Nucleus accumbens (tissue), 56 donors: ENCODE measurements at places on chromosomes 4 and X.

GRCh38 chr4:83109480-83110222, 4.9 kb downstream of the PLAC8 start:
- DNase-seq, result no peak

DNA sequence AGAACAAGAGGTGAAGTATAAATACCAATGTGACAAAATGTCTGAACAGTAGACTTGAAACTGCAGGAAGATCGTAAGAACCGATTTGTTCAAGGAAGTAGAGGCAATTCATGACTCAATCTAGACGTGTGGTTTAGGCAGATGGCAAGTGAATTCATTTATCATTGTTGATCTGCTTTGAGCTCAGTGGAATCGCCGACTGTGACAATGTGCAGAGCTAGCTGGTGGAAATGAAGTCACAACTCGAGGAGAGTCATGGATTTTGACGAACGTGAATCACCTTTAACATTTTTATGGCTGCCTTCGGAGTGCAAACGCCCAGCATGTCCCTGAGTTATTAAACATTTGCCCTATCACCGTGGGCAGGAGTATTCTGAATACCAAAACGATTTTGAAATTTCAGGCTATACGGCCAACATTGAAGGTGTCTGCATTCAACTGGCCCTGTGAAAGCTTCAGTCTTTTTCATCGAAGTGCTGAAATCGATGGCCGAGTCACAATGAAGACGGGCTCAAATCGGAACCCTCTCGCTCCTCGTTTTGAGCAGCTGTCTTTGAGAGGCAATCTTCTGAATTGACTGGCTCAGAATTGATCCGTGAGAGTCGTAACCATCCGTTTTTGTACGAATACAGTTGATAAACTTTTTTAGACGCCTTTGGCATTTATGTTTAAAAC, 689 bp upstream of the OGT start:
- peak; percentile 16 for DNase-seq

DNA sequence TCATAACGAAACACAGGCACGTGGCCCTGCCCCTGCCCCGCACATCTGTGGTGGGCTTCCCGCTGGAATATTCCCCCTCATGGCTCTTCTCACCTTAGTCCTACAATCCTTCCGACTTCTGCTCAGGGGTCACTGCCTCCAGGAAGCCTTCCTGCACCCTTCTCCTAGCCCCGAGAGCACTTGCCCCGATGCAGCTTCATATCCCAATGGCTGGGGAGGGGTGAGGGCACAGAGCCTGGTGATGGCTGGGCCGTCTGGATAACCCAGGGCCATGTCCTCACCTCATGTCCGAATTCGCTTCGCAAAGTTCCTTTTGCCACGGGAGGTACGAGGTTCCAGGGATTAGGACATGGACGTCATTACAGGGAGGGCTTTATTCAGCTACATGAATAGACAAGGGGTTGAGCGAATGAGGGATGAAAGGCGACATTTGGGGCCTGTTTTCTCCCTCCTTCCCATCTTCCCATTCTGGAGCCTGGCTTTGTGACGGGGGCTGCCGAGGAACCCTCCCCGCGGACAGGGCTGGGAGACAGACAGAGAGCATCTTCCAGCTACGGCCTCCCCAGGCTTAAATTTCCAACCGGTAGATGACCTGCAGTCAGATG, 35.5 kb upstream of the HMX1 start:
- no peak for DNase-seq

DNA sequence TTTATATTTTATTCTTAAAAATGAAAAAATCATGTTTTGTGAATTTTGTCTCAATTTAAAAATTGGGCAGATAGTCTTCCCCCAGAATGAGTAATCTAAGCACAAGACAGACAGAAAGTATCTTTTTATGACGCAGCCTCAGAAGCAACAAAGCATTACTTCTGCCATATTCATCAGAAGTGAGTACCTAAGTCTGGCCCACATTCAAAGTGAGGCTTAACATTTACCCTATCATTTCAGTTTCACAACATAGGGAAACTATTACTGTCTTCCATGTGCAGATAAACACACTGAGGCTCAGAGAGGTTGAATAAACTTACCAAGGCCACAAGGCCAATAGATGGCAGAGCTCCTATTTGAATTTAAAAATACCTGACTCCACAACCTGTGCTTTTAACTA, 4.4 kb upstream of the PRDX4 start:
- DNase-seq, result no peak

GRCh38 chr4:118357601-118358000, 4.8 kb upstream of the PRSS12 start:
- no peak for DNase-seq

GRCh38 chrX:49276671-49277534, 7.3 kb downstream of the PPP1R3F start:
- DNase-seq, result no peak

DNA sequence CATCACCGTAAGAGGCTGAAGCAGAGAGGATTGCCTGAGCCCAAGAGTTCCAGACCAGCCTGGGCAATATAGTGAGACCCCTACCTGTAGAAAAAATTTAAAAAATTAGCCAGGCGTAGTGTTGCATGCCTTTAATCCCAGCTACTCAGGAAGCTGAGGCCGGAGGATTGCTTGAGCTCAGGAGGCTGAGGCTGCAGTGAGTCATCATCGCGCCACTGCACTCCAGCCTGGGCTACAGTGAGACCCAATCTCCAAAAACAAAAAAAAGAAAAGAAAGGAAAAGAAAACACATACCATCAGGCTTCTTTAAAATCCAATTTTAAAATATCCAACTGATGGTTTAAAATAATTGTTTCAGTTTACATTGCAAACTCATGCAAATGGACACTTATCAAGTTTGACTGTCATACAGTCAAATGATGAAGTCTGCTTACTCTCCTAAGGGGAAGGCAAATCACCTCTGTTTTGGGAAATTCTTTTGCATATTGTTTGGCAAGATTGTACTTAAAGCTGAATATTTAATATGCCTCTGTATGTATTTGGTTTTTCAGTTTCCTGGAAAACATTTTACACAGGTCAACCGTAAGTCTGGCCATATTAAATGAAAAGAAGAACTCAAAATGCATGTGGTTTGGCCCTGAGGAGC, 23.7 kb upstream of the TENM3 start:
- no peak for DNase-seq

GRCh38 chr4:183716302-183716701, 57.2 kb downstream of the TRAPPC11 start:
- DNase-seq, result no peak

GRCh38 chr4:7673121-7673520, 238.4 kb upstream of the PSAPL1 start:
- no peak for DNase-seq

- no peak for DNase-seq
Observed at GRCh38 chrX:139196890-139197289, 333.6 kb upstream of the F9 start.

GRCh38 chr4:105666693-105667092, 41.8 kb downstream of the INTS12 start:
- DNase-seq, result no peak

GRCh38 chr4:94412658-94413038, 39.1 kb upstream of the PDLIM5 start:
- no peak for DNase-seq

DNA sequence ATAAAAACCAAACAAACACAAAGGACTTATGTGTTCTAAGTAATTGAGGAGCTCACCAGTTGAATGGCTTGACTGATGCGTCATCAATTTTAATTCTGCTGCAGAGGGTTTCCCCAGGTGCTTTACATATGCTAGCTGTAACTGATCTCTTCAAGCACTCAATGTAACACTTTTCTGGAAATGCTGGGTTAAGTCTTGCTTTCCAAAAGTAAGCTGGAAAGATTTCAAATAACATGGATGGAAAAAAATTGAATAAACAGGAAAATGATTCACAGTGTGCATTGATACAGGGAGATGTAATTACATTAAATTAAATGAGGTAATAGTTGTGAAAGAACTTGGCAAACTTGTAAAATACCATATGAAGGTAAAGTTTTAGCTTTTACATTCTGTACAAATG, 186.7 kb upstream of the WDFY3 start:
- DNase-seq, result no peak

DNA sequence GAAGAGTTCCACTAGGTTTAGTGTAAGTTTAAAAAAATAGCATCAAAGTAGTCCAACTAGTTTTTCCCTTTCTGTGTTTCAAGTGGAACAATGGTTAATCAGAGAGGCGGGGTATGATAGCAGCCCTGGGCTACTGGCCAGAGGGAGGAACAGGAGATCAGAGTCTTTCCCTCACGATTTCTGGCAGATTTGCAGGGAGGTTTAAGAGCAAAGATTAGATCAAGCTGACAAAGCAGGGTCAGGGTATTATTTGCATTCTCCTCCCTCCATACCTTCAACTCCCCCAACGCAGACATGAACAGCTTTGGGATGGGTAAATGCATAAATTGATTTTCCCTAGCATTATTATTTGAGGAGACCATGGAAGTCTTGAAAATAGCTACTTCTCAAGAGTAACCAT, 277.6 kb upstream of the DIAPH2 start:
- DNase-seq, result no peak

DNA sequence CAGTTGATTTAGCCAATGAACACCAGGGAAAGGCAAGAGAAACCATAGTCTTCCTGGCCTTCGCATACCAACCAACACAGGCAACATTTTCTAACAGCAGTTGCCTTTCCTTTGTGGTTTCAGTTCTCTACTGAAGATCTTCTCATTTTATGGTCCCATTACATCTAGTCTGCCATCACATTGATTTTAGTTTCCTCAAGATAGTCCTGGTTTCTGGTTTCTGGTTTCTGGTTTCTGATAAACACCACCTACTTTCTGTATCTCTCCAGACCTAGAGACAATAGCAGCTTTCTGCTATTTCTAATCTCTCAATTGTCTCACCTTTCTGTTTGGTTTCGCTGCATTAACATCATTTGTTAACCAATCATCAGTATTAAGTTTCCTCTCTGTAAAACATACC, 646.3 kb upstream of the SPANXN1 start:
- DNase-seq, result no peak

DNA sequence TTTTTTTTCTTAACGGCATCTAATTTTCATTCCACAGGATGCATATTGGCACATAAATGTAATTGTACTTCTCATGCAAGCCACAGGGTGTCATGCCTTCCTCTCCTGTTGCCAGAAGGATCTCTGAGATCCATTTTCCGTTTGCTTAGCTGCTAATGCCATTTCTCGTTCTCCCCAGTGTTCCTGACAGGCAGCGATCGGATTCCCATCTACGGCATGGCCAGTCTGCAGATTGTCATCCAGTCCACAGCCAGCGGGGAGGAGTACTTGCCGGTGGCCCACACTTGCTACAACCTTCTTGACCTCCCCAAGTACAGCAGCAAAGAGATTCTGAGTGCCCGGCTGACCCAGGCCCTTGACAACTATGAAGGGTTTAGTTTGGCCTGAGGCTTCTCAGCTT, 8.9 kb upstream of the NAP1L5 start:
- no peak for DNase-seq

- no peak for DNase-seq
Observed at GRCh38 chrX:31297881-31298280, 226.0 kb upstream of the FTHL17 start.

- DNase-seq, result no peak
Observed at GRCh38 chr4:14125375-14126129, 498.0 kb upstream of the BOD1L1 start.

DNA sequence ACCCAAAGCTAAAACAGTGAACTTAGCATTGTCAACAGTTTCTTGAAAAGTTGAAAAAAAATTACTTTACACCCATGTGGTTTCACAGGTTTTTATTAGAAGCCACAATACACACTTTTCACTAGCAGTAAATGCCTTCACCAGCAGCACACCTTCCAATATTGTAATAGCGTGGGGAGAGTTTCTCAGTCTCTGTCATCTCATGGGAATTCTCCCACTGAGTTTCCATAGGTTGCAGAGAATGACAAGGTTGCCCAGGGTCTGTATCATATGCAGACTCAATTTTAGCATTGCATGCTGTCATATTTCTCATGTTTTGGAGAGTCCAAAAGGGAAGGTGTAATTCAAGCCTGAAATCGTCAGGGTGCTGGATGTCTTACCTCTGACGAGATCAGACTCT, 486.1 kb upstream of the TENM3 start:
- DNase-seq, result no peak

- DNase-seq, result peak; percentile 12
Observed at GRCh38 chr4:4386296-4386735, 586 bp upstream of the NSG1 start.

DNA sequence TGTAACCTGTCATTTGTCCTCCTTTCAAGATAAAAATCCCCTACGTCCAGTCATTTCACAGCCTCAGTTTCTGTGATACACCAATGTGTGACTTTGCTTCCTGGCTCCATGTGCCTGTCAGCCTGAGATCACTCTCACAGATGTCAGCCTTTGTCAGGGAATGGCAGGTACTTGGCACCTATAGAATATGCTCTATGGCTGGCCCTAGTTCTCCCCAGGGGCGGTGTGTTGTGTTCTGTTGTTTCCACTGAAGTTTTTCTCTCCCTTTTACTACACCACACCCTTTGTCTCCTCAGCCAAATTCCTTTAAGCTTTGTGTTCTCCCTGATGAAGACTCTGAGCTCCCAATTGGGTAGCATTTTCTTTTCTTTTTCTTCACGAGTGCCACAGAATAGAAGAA, 81.7 kb downstream of the ALPK1 start:
- no peak for DNase-seq

DNA sequence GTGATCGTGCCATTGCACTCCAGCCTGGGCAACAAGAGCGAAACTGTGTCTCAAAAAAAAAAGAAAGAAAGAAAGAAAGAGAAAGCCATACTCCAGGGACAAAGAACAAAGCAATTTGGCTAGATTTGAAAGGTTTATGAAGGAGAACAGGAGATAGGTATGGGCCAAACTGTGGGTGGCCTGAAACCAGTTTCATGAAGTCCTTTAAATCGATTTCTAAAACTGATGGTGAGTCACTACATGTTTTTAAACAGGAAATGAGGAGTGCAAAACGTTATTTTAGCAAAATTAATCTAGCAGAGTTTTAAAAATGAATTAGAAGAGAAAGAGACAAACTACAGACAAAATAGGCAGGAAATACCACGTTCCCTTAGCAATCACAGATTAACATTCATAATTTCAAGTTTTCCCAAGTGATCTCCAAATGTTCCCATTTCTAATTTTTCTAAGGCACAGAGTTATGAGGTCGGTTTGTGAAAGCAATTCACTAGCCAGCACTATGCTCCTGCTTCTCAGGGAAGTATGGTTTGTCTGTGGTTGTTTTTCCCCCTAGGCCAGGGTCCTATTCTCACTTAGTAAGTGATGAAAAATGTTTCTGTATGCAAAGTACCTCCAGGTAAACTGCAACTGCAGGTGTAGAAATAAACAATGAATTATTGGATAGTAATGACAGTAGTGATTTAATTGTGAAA, 190.6 kb downstream of the PPP3CA start:
- DNase-seq, result no peak

- DNase-seq, result no peak
Observed at GRCh38 chr4:113236916-113237315, 187.5 kb downstream of the ANK2 start.

DNA sequence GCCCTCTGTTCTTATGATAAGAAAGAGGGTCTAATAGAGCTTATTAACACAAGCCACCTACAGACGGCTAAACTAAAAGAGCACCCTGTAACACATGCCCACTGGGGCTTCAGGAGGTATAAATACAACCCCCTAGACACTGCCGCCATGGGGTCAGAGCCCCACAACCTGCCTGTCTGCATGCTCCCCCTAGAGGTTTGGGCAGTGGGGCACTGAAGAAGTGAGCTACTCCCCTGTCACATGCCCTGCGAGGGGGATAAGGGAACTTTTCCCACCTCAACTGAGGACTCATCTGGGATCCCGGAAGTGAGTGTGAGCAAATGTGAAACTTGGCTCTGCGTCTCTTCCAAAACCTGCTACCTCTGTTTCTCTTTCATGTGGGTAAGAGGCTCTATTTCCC, 334.5 kb downstream of the ADAM29 start:
- DNase-seq, result no peak

GRCh38 chr4:10579648-10580047, 104.9 kb downstream of the CLNK start:
- no peak for DNase-seq
